Placental pericyte (primary cell): ENCODE measurements at places on chromosomes 11 and 22. TPM values are rescaled to one million over a fixed set of nuclear protein-coding genes. Genes with fewer than 3 reads are reported as not detected.

Gene CTTN
- 343 and 476 TPM in 2 replicates for total RNA-seq

Gene MS4A12
- total RNA-seq: not detected in 2 replicates

Gene TREH
- not detected in 2 replicates for total RNA-seq

Gene OR5B3
- total RNA-seq: not detected in 2 replicates

Gene SERPIND1
- 0.22 and 0.72 TPM in 2 replicates for total RNA-seq

Gene C11orf21
- total RNA-seq: not detected in 2 replicates

Gene FGF19
- not detected in 2 replicates for total RNA-seq

Gene C22orf31
- total RNA-seq: not detected in 2 replicates

Gene KBTBD3
- 0.72 and 1.8 TPM in 2 replicates for total RNA-seq

Gene BANF1
- total RNA-seq: 17.9 and 29.9 TPM in 2 replicates

Gene MYEOV
- 0.66 and 46.8 TPM in 2 replicates for total RNA-seq

Gene OR51B5
- 0.57 TPM in 1 of 2 replicates, not detected in the other for total RNA-seq

Gene HBB
- not detected in 2 replicates for total RNA-seq

Gene WT1
- 0.88 and 1.4 TPM in 2 replicates for total RNA-seq

Gene NXPE1
- not detected in 2 replicates for total RNA-seq

Gene MISFA
- 0.29 TPM in 1 of 2 replicates, not detected in the other for total RNA-seq

Gene TESMIN
- 0.44 and 0.57 TPM in 2 replicates for total RNA-seq

Gene PAX6
- under 0.01 TPM in 1 of 2 replicates, not detected in the other for total RNA-seq

Gene SOX6
- 5.9 and 10.0 TPM in 2 replicates for total RNA-seq

Gene USP2
- total RNA-seq: not detected in 2 replicates

Gene PGR
- under 0.01 and 1.6 TPM in 2 replicates for total RNA-seq

Gene CRYBB2
- total RNA-seq: not detected in 2 replicates

Gene APOBEC3B
- 0.44 and 8.6 TPM in 2 replicates for total RNA-seq

Gene CLCF1
- total RNA-seq: 5.2 and 5.5 TPM in 2 replicates

Gene PRDX5
- 124 and 331 TPM in 2 replicates for total RNA-seq

Gene EFCAB6
- total RNA-seq: 1.1 and 1.8 TPM in 2 replicates

Gene MUC5AC
- not detected in 2 replicates for total RNA-seq

Gene ZNF143
- total RNA-seq: 21.0 and 31.6 TPM in 2 replicates

Gene KCNE3
- 1.3 TPM in 1 of 2 replicates, not detected in the other for total RNA-seq

Gene PATE2
- 0.29 TPM in 1 of 2 replicates, not detected in the other for total RNA-seq

Gene APOL5
- not detected in 2 replicates for total RNA-seq

Gene OR10D3
- total RNA-seq: under 0.01 TPM in 2 replicates

Gene TSSK2
- total RNA-seq: not detected in 2 replicates
